ENCODE measurements at places on chromosomes 13 and 19.

GRCh38 chr13:90926459-90926858, 421.0 kb upstream of the MIR17HG start:
- no peak for DNase-seq

- no peak for DNase-seq
Measured at GRCh38 chr19:41521931-41522555, 53.9 kb upstream of the CEACAM21 start.

- no peak for DNase-seq
Measured at GRCh38 chr13:49669735-49670309, 21.5 kb downstream of the EBPL start.

GRCh38 chr13:30163441-30163840, 143.9 kb downstream of the KATNAL1 start:
- DNase-seq = no peak

DNA sequence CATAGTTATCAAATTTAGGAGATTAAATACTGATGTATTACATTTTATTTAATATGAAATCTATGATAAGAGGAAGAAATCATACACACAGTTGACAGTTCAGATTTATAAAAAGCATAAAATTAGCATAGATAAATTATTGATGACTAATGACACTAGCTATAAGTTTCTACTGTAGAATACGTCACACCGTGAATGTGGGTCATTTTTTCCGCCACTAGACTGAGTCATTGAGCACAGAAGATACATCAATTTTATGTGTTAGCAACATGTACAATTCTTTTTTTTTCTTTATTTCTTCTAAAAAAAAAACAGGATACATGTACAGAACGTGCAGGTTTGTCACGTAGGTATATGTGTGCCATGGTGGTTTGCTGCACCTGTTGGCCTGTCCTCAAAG, 22.2 kb downstream of the AP2S1 start:
- no peak for DNase-seq

GRCh38 chr19:57338877-57339276, 12.2 kb upstream of the ZNF304 start:
- no peak for DNase-seq

GRCh38 chr19:12194827-12195731, 32.2 kb downstream of the ZNF136 start:
- DNase-seq = no peak

GRCh38 chr19:45752639-45753038, 16.4 kb downstream of the SIX5 start:
- no peak for DNase-seq

DNA sequence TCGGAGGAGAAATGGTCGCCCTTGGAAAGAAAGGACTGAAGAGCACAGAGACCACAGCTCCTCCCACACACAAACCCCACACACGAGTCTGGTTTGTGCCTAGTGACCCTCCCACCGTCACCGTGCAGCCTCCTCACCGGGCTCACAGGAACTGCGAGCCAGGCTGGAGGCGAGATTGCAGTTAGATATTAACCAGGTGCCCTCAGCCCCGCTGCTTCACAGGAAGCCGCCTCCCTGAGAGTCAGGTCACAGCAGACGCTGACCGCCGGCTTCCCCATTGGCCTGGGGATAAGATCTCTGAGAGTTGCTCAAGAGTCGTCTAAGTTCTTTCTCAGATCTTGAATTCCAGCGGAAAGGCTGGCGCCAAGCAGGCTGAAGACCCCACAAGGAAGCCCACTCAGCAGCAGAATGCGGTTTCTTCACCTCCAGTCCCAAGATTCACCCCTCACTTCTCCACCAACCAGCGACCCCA, 870 bp downstream of the ZNF44 start:
- no peak for DNase-seq

GRCh38 chr19:56101746-56102535, 19.2 kb downstream of the ZNF787 start:
- DNase-seq = no peak

GRCh38 chr13:39186205-39186875, 148.1 kb downstream of the NHLRC3 start:
- no peak for DNase-seq

DNA sequence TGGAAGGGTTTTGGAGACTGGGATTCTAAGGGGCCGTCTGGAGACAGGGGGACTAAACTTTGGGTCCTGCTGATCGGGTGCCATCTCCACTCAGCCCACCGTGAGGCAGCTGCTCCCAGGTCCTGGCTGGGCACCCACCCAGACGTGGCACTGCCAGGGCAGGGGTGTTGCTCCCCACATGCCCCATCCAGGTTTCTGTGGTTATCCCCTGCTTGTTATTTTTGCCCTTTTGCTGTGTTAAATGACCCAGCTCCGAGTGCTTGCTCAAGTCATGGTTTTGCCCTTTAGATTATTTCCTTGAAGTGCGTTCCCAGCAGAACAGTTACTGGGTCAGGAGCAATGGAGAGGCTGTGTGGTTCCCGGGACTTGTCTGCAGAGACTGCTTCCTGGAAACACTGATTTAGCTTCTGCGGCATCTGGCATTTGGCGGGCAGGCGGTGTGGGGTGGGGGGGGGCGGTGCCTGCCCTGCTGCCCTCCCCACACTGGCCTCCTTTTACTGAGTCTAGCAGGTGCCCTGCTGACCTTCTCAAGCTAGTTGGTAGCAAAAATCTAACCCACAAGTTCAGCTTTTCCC, 1.9 kb downstream of the RAB11B start:
- DNase-seq = no peak

GRCh38 chr13:59277106-59277505, 886.6 kb downstream of the DIAPH3 start:
- no peak for DNase-seq

DNA sequence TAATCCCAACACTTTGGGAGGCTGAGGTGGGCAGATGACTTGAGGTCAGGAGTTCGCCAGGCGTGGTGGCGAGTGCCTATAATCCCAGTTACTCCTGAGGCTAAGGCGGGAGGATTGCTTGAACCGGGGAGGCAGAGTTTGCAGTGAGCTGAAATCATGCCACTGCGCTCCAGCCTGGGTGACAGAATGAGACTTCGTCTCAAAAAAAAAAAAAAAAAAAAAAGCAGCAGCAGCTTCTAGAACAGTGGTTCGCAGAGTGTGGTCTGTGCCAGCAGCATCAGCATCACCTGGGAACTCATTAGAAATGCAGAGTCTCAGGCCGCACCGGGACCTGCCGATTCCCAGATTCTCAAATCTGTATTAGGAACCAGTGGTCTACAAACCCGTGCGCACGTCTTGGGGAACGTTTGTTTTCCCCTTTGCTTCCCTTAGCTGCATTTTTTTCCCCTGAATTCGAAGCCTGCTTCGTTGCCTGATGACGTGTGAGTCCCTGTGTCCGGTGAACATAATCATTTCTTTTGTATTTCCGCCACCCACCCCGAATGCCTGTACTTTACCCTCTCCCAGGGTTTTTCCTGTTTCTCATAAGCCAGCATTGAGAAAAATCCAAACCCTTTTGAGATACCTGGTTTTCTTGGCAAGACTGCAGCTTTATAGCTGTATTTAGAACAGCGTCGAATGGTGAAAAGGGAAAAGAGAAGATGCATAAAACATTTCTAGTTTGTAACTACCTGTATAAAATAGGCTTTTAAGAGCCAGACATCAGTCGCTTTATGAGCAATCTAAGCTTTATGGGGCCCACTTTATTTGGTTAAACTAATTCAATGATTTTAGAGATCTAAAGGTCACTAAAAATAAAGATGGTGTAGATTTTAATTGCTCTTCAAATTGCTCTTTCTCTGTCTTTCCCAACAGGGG, 49.8 kb downstream of the BICRA start:
- DNase-seq = no peak

DNA sequence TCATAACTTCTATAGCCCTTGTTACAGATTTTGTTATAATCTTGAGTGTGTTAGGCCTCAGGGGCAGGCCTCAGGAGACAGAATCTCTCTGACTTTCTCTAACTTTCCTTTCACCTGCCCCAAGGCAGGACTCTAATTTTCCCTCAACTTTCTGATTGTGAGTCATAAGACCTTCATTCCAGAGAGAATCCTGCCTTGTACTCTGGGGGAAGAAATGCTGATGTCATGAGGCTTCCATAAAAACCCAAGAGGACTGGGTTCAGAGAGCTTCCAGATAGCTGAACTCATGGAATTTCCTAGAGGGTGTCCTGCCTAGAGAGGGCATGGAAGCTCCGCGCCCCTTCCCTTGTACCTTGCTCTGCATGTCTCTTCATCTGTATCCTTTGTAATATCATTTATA, 5.3 kb upstream of the KBTBD6 start:
- no peak for DNase-seq

GRCh38 chr19:51559240-51559639, 11.8 kb upstream of the ZNF175 start:
- DNase-seq = no peak

DNA sequence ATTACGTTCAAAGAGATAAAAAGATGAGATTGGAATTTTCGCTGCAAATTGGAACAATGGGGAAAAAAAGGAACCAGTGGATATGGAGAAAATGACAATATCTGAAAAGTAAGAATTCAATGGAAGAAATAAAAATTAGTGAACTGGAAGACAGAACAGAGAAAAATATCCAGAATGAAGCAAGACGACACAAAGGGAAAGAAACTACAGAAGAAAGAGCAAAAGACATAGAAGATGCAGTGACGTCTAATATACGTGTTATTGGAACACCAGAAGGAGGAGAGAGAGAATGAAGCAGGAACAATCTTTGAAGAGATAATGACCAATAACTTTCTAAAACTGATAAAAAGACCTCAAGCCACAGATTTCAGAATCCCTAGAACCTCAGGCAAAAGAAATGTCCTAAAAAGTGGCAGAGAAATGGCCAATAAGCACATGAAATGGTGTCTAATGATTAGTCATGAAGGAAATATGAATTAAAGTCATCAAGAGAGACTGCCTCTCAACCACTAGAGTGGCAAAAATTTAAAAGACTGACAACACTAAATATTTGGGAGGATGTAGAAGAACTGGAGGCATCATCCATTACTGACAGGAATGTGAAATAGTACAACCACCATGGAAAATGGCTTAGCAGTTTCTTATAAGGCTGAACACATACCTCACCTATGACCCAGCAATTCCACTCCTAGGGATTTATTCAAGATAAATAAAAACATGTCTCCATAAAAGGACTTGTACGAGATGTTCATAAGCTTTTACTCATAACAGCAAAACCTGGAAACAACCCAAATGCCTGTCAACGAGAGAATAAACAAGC, 56.5 kb downstream of the GADD45B start:
- DNase-seq = no peak

GRCh38 chr13:68185444-68186141, 955.5 kb upstream of the PCDH9 start:
- no peak for DNase-seq

GRCh38 chr13:109100705-109101304, 471.4 kb downstream of the MYO16 start:
- no peak for DNase-seq

DNA sequence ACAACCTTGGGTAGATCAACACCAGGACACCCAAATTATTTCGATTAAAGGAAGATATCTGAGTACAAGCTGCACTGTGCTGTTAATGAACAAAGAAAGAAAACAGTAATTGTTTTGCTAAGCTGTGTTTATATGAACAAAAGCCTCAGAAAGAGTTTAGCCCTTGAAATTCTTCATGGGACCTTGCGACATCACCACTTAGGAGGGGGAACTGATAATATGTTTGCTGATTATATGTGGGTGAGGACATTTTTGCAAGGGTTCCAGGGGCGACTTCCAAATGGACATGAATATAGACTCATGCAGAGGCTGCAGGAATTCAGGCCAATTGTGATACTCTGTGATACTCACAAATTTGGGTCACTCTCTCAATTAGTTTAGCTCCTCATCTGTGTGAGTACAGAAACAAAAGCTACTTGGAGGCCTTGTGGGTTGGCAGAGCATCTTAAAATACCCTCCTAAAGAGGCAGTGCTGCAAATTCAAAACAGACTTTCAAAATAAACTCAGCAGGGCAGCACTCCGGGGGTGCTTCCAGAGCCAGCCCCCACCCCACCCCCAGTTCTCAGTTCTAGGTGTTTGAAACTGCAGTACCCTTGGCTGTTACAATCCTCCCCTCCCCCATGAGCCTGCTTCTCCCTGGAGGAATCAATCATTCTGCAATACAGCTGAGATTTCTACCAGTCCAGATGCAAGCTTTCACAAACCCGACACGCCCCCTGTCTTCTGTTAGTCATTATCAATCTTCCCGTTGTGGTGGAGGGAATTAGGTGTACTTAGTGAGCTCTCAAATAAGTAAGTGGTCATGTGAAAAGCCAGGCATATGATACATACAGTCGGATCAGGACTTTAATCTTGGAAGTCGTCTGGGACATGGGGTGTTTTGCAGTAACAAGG, 97.0 kb upstream of the MBNL2 start:
- DNase-seq = no peak

DNA sequence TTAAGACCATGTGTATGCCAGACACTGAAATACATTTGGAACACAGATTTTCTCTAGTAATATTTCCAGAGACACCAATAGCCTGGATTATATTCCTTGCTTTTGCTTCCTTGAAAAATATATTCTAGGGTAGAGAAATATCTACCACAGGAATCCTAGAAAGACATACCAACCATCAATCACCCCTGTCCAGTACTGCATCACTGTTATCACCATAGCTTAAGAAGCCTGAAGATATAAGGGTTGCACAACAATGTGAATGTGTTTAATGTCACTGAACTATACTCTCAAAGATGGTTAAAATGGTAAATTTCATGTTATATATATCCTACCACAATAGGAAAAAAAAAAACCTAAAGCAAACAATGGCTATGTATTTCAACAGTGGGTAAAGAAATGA, 163.6 kb downstream of the DIAPH3 start:
- DNase-seq = no peak

- no peak for DNase-seq
Measured at GRCh38 chr19:1668486-1669270, 16.3 kb upstream of the TCF3 start.

DNA sequence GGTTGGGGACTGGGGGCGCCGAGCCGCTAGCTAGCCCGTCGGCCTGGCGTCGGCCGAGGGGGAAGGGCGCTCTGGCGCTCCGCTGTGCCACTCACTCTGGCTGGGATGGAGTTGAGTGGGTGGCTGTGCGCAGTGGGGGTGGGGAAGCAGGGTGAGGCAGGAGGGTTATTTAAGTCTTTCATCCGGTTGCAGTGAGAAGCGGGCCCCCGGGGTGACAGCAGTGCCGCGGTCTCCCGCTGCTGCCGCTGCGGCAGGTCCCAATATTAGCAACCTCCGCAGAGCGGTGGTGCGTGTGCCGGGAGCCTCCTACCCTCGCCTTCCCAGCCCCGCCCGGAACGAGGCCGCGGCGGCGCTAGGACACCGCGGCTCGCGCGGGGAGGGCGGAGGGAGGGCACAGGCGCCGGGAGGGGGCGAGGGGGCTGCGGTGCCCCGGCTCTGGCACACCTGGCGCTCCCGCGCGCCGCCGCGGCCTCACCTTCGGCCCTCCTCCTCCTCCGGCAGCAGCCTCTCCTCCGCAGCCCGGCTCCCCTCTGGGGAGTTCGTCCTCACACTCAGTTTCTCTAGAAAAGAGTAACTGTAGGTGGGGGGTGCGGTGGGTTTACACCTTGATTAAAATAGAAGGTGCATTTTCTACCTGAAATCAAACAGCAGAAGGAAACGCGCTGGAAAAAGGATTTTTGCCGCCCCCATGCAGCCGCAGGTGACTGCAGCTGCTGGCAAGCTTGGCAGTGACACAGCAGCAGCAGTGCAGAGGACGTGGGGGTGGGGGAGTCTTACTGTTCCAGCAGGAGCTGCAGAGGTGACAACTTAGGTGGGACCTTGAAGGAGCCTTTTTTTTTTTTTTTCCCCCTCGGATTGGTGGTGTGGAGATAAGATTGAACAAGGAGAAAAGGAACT, 4.5 kb downstream of the FGF9 start:
- DNase-seq = peak; percentile 31
